Motor neuron (in vitro differentiated cells): ENCODE measurements at places on chromosomes 12 and 14. TPM values are rescaled to one million over a fixed set of nuclear protein-coding genes. Genes with fewer than 3 reads are reported as not detected.

The MIPOL1 gene
- total RNA-seq, result 16.2 and 16.3 TPM in 2 replicates

The HVCN1 gene
- total RNA-seq, result 0.75 and 1.6 TPM in 2 replicates

The CCDC196 gene
- 0.49 and 0.75 TPM in 2 replicates for total RNA-seq

The KLRK1 gene
- 1.6 and 1.9 TPM in 2 replicates for total RNA-seq

The FAM90A1 gene
- 0.38 and 0.68 TPM in 2 replicates for total RNA-seq

The VRK1 gene
- total RNA-seq, result 24.2 and 24.4 TPM in 2 replicates
